Caki2 (cell line): ENCODE measurements at places on chromosomes 1 and 21.
A peak's percentile ranks its signal among the peaks of the same experiment; 100 is the strongest.

GRCh38 chr1:3036447-3037280 is 15.4 kb downstream of the ACTRT2 start:
- DNase-seq, result no peak

- DNase-seq, result no peak
Measured at GRCh38 chr1:54126271-54126815, 26.5 kb downstream of the CDCP2 start.

DNA sequence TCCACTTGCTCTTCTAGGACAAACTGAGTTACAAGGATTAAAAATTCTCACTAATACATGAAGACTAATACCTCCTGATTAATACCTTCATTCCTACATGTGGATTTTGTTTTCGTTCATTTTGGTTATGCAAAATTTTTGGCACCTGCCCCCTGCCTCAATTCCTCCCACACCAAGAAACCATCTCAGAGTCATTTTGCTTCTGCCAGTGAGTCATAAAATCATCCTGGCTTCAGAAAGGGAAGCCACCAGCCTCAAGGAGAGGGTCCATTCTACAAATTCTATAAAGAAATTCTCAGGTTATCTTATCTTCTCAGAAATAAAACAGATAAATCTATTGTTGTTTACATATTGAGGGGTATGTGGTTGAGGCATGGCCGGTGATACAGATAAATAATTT is 103.2 kb upstream of the COA6 start:
- no peak for DNase-seq

- DNase-seq, result no peak
Measured at GRCh38 chr1:67755619-67756018, 70.6 kb downstream of the GADD45A start.

DNA sequence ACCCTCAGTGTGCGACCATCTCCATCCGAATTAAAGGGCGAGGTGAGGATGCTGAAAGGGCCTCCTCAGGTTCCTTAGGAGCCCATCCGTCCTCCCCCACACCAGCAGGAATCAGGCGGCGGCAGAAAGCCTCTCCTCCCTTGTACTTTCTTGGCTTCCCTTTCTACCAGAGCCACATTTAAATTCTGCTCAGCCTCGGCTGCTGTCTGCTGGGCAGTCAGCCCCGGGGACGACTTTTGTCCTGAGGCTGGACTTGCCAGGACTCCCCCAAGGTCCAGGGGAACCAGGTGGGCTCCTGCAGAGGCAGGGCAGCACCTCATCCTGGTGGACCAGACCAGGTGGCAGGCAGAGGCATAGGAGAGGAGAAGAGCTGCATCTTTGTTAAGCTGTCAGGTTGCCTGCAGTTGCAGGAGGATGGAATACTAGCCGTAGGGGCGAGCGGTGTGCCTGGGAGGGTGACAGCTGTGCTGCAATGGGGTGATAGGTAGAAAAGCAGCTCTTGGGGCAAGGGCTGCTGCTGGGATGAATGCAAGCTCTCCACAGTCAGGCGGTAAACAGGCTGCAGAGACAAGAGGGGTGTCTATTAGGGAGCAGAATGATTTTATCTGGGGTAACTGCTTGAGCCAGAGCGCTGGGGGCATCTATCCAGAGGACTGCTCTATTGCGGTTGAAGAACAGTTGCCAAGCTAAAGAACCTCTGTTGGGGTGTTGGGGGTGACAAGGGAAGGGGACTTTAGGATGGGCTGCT is 46.2 kb upstream of the WASF2 start:
- no peak for DNase-seq

- DNase-seq, result no peak
Measured at GRCh38 chr1:54267815-54268761, 68.1 kb downstream of the MRPL37 start.

DNA sequence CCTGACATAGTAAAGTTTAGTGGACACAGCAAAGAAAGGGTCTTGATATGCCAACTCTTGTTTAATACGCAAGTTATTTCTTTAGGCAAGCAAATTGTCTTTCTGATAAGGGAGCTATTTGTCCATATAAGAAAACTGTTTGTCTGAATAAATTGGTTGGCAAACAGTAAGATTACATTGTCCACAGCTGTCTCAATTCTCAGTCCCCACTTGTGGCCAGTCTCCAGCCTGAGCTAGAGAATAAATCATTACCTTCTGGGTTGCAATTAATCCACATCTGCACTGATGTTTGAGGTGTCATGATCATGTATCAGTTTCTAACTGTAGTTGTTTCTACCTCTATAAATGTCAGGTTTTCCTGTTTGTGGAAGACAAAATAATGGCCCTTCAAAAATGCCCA is 60.0 kb upstream of the TNR start:
- no peak for DNase-seq

DNA sequence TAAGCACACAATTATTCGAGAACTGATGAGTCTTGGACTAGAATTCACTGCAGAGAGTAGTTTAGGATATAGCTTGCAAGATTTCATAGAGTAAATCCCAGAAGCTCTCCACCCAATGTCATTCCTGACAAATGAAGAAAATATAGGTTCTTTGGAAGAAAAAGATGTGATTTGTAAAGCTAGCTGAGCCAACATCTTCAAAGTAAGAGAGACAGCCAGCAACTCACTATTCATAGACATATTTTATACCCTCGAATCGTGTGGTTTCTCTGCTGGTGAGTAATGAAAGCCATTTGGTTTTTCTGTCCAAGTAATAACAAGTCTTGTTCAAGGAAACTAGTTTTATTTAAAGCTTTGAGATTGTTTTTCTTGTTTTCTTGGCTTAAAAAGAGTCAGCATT is 165.7 kb upstream of the SYT6 start:
- DNase-seq, result no peak

DNA sequence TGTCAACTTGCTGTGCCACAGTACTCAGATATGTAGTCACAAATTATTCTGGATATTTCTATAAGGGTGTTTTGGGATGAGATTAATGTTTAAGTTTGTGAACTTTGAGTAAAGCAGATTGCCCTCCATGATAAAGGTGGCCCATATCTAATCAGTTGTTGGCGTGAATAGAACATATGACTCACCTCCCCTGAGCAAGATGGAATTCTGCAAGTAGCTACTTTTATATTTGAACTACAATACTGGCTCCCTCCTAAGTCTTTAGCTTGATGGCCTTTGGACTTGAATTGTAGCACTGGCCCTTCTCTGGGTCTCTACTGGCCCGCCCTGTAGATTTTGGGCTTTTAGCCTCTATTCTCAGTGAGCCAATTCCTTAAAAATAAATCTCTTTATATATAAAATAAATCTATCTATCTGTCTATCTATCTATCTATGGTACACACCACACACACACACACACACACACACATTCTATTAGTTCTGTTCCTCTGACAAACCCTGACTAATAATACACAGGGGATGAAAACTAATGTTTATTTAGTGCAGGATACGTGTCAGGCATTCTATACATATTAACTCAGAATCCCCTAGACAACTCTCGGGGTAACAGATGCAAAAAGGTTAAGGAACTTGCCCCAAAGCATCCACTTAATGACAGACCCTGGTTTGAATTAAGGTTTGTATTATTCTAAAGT is 37.9 kb upstream of the PDC start:
- DNase-seq, result no peak

GRCh38 chr1:153533689-153534201 is 2.0 kb downstream of the S100A6 start:
- DNase-seq, result peak; percentile 93

DNA sequence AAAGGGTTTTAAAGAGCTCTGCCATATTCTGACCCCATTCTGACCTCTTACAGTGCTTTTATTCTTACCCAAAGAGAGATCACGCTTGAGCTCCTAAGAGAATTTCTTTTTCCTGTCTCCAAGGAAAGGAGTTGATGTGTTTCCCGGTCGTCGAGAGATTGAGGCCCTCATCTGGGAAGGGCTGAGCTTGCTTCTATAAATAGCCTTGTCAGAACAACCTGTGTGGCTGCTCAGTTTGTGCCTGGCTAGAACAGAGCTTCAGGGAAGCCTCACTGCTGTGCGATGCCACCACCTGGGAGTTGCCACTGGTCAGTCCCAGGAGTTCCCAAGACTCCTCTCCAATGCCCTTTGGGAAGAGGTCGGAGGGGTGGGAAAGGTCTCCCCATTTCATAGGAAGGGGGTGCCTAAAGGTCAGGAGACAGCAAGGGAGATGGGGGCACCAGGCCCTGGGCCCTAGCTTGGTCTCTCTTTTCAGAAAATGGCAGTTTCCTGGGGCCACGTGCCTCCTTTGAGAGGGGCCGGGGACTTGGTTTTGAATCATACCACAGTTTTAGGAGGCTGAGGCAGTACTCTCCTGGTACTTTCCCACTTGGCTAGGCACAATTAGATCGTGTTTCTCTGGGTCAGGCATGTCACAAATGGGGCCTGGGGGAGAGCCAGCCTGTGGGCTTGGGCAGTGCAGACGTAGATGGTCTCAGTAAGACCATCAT is 52.1 kb downstream of the EIF2D start:
- DNase-seq, result no peak

GRCh38 chr1:67675800-67676199 is 9.2 kb upstream of the GADD45A start:
- no peak for DNase-seq

GRCh38 chr1:17118268-17118667 is 983 bp downstream of the PADI2 start:
- DNase-seq, result no peak

GRCh38 chr1:23514111-23514679 is 16.8 kb downstream of the E2F2 start:
- DNase-seq, result no peak

GRCh38 chr1:155531624-155532023 is 31.0 kb downstream of the ASH1L start:
- DNase-seq, result no peak

GRCh38 chr1:207084701-207085180 is 3.9 kb upstream of the C4BPB start:
- peak; percentile 35 for DNase-seq

DNA sequence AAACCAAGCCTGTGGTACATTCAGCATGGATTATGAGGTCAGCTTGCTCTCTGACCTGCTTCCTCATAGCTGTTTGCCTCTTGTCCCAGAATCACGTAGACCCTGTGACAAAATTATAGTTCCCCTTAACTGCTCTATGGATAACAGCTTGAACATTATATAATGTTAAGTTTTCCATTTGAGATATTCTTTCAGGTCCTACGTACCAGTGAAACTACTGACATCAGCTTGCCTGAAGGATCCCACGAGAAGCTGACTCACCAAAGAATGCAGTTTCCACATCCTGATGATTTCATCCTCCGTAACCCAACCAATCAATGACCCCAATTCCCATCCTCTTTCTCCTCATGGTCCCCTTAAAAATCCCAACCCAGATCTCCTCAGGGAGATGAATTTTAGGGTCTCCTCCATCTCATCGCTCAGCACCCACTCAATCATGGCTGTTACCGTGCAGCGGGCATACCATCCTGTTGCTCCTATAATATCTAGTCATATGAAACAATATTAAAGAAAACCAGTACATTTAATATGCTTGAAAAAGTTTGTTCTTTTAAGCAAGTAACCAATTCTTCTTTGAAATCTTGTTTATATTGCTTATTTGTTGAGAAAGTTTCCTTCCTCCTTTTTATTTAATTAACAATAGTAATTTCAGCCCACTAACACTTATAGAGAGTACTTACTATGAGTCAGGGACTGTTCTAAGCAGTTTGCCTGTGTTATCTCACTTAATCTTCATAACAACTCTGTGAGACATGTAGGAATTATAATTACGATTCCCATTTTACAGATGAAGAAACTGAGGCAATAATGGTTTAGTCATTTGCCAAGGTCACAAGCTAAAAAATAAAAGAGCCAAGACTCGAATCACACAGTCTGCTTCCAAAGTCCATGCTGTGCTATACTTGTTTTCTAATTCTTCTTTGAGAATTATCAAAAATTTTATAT is 27.4 kb downstream of the CHML start:
- DNase-seq, result peak; percentile 80

- DNase-seq, result peak; percentile 70
Measured at GRCh38 chr1:100631015-100631551, 88.5 kb upstream of the VCAM1 start.

GRCh38 chr1:93614986-93615581 is 66.6 kb downstream of the BCAR3 start:
- DNase-seq, result no peak

DNA sequence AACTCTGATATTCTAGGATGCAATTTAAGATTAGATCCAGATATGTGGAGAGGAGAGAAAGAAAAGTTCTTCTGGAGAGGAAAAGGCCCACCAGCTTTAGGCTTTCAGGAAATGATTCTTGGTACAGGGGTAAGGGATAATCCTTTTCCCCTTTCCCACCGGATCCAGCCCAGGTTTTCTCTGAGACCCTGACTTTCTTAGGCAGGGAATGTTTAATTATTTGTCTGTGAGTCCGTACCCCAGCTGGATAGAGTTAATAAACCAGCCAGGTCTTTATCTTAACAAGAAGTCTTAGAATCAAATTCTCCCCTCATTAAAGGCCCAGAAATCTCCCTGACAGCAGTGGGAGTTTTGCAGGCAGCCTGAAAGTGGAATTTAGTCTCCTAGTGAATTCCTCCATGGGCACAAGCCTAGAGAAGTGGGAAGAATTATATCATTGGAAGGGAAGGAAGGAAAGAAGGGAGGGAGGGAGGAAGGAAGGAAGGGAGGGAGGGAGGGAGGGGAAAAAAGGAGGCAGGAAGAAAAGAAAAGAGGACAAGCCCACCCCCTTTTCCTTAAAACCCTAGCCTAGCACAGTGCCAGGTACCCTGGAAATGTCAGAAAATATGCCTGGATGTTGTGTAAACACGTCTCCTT is 189.0 kb downstream of the PLPP3 start:
- no peak for DNase-seq

GRCh38 chr1:76939817-76940216 is 72.5 kb downstream of the ST6GALNAC5 start:
- DNase-seq, result no peak

- no peak for DNase-seq
Measured at GRCh38 chr1:43622471-43622870, 27.5 kb upstream of the KDM4A start.

DNA sequence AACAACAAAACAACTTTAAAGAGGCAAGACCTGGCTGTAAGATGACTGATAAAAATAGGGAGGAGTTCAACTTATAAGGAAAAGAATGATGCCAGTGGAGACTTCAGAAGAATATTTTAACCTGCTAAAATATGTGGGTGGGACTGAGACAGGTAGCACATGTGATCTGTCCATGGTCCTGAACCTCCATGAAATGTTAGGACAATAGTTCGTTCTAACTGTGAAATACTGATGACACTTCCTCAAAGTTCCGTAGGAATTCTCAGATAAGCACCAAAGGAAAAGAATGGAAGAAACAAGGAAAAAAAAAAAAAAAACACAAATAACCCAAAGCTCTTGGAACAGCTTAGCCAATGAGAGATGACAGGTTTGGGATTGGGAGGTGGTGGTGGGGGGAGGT is 44.7 kb downstream of the CDC42BPA start:
- peak; percentile 29 for DNase-seq
